ENCODE measurements at places on chromosomes 5 and 9.
A peak's percentile ranks its signal among the peaks of the same experiment; 100 is the strongest.

DNA sequence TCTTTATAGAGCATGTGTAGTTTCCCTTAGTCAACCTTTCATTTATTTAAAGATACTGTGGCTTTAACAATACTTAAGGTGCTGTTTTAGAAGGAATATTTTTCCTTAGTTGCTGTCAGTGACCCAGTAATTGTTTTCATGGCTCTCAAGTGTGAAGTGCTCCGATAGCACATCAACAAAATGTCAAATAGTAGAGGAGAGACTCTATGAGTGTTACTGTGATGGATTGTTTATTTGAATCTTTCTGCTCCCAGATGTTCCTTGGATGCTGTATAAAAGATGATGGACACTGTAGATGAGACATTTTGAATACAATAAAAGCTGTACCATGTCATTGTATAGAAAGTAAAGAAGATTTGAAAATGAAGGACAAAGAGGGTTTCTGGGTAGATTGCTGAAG lies 1185.7 kb upstream of the C9orf72 start:
- no peaks in the 10 kb centered on the region for H3K4me1 ChIP-seq
- H3K27me3 ChIP-seq, result no peaks in the 10 kb centered on the region
- no peaks in the 10 kb centered on the region for H3K36me3 ChIP-seq
- DNase-seq, result no peak

- H3K4me3 ChIP-seq, result no peak overlapping the region
- no peaks in the 10 kb centered on the region for H3K36me3 ChIP-seq
Measured at GRCh38 chr9:134377143-134377484, 50.9 kb downstream of the RXRA start.

DNA sequence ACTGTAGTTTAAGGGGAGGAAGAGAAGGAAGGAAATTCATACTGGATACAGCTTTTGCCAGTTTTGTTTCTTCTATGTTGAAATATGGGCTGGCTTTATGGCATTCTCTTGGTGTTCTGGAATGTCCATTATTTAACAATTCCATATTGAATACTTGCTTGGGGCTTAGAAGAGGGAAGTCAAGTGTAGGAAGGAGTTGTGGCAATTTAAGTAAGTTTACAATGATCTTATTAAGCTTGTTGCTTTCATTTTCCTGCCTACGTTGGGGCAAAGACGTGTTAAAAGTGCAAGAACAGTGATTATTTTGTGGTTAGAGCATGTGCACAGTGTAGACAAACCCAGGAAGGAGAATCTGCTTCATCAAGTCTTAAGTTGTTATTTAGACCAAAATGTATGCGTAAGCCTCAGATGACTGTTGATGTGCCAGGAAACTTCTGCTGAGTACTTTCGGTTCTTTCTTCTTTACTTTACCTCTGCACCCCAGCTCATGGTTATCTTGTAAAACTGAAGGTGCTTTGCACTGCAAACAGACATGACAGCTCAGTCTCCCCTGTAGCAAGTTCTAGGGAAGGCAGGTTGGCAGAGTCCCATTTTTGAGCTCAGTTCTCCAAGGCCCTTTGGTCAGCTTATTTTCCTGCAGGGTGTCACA lies 75.8 kb downstream of the F2RL2 start:
- no peak overlapping the region for H3K4me3 ChIP-seq
- peaks cover 54% of the 10 kb centered on the region for H3K4me1 ChIP-seq
- no peaks in the 10 kb centered on the region for H3K36me3 ChIP-seq

GRCh38 chr5:118902656-118903438 lies 85.5 kb downstream of the DTWD2 start:
- no peaks in the 10 kb centered on the region for H3K4me1 ChIP-seq
- H3K27me3 ChIP-seq, result no peaks in the 10 kb centered on the region
- H3K4me3 ChIP-seq, result no peak overlapping the region
- no peaks in the 10 kb centered on the region for H3K36me3 ChIP-seq

GRCh38 chr9:15824310-15824709 lies 271.5 kb downstream of the CCDC171 start:
- no peaks in the 10 kb centered on the region for H3K36me3 ChIP-seq
- H3K27ac ChIP-seq, result no peak overlapping the region
- no peaks in the 10 kb centered on the region for H3K27me3 ChIP-seq
- no peak overlapping the region for H3K4me3 ChIP-seq

- no peaks in the 10 kb centered on the region for H3K36me3 ChIP-seq
- no peak for DNase-seq
- H3K4me1 ChIP-seq, result no peaks in the 10 kb centered on the region
Measured at GRCh38 chr5:156094001-156094400, 233.0 kb upstream of the SGCD start.

DNA sequence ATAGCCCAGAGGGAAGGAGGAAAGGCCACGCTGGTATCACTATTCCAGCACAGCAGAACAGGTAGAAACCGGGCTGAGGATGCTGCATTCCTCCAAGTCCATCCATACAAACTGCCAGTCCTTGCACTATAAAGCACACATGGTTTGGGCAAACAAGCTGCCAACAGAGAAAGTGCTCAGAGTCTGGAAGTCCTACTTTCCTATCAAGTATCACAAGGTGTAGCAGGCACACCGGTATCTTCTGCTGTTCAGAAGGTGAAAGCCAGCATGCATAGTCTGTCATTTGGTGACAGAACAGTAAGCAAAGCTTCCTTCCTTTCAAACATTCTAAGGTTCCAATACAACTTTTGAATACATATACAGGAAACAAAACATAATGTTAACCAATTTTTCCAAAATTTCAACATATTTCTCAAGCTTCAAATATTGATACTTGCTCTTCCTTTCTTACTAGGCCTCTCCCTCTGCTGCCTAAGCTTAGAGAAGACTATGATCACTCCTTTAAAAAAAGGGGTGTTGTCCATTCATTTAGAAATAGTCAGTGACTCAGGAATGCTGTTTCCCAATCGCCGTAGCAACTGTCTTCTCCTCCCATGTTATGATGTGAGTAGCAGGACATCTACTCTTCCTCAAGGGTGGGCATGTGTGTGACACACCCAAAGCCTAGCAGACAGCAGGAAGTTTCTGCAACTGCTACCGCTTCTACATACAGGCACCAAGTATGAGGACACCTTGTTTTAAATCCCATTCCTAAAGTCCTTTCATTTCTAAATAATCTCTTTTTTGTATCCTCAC lies 14.7 kb downstream of the DIAPH1 start:
- H3K4me1 ChIP-seq, result peaks cover 55% of the 10 kb centered on the region
- DNase-seq, result no peak
- H3K36me3 ChIP-seq, result no peaks in the 10 kb centered on the region
- H3K27me3 ChIP-seq, result no peaks in the 10 kb centered on the region
- no peak overlapping the region for H3K4me3 ChIP-seq
- peak overlapping the region; percentile 90 for H3K27ac ChIP-seq

GRCh38 chr9:26870292-26870691 lies 22.3 kb downstream of the CAAP1 start:
- peaks cover 6% of the 10 kb centered on the region for H3K36me3 ChIP-seq
- no peak for DNase-seq
- H3K27me3 ChIP-seq, result no peaks in the 10 kb centered on the region
- no peak overlapping the region for H3K4me3 ChIP-seq
- H3K4me1 ChIP-seq, result no peaks in the 10 kb centered on the region

DNA sequence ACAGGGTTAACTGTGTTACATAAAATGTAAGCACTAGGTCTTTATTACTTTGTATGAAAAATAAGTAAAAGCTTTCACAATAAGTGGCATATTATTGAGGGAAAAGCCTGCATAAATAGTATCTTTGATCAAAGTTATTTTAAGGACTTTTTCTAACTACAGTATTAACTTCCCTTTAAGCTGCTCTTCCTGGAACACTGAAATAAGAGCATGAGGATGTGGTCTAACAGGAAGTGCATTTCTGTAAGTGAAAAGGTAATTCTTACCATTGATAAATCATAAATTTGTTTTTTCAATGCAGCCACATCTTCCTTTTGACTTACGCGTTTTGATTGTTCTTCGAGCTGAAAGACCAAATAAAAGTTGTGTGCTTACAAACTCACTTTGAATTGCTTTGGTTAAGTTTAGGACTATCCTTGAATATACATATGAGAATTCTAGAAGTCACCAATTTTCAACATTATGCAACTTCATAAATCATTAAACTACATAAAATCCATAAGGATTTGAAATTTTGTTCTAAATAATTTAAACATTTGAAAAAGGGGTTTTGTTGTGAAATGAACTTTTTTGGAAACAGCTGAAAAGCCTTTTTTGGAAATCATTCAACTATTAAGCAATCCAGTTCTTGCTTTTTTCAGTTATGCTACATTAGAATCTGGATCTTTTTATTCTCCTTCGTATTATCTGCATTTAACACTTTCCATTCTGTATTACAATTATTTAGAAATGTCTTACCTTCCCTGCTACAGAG lies 50.6 kb downstream of the RASEF start:
- no peaks in the 10 kb centered on the region for H3K4me1 ChIP-seq
- no peaks in the 10 kb centered on the region for H3K36me3 ChIP-seq
- DNase-seq, result no peak

DNA sequence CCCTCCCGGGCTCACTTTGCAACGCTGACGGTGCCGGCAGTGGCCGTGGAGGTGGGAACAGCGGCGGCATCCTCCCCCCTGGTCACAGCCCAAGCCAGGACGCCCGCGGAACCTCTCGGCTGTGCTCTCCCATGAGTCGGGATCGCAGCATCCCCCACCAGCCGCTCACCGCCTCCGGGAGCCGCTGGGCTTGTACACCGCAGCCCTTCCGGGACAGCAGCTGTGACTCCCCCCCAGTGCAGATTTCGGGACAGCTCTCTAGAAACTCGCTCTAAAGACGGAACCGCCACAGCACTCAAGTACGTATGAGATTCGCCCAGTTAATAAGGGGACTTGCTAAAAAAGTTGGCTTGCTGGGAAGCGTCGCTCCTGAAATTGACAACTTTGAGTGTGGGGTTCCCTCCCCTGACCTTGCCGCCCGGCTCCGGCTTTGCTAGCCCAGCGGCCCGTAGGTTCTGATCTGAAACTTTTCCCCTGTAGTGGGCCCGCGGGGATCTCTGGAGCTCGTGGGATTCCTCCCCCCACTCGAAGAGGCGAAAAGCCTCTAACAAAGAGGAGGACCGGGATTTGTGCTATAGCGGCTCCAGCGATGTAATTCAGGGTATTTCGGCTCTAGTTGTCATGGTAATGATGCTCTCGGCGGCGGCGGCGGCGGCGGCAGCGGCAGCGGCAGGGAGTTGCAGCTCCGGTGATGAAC lies 572 bp downstream of the NR4A3 start:
- peak overlapping the region; percentile 94 for H3K27ac ChIP-seq
- peak; percentile 60 for DNase-seq
- H3K27me3 ChIP-seq, result peaks cover 19% of the 10 kb centered on the region
- peaks cover 62% of the 10 kb centered on the region for H3K4me1 ChIP-seq
- H3K4me3 ChIP-seq, result peak overlapping the region; percentile 79

GRCh38 chr9:126861707-126862103 lies 1.3 kb downstream of the ZBTB34 start:
- no peak for DNase-seq
- peaks cover 11% of the 10 kb centered on the region for H3K36me3 ChIP-seq
- no peaks in the 10 kb centered on the region for H3K27me3 ChIP-seq
- peak overlapping the region; percentile 62 for H3K4me3 ChIP-seq
- no peak overlapping the region for H3K27ac ChIP-seq

DNA sequence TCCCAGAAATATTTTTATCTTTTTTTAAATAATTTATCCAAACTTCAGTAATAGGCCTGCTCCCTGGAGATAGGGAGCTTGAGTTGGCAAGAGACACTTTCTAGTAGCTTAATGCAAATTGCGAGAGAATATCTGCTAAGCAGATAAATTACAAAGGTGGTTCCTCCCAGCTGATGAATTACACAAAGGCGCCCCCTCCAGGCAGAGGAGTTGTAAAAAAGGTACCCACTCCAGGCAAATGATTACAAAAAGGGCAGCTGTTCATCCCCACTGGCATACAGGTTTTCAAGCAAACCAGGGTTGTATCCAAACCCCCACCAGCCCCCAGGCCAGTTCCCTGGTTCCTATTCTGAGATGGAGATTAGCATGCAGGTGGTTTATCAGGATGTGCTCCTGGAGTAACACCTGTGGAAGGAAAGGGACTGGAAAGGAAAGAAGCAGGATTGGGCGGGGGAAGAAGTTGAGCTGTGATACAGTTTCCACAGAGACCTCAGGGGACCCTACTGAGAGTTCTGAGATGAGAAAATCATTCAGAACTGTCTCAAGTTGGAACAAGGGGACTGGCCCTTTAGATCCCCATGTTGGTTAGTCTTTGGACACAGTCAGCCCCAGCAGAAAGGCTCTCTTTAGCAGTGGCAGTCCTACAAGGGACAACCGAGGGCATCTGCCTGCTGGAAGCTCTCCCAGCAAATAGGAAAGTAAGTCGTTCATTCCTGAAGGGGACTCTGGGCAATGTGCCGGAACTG lies 25.5 kb downstream of the ESM1 start:
- no peaks in the 10 kb centered on the region for H3K36me3 ChIP-seq
- DNase-seq, result no peak
- no peak overlapping the region for H3K4me3 ChIP-seq
- H3K4me1 ChIP-seq, result no peaks in the 10 kb centered on the region

DNA sequence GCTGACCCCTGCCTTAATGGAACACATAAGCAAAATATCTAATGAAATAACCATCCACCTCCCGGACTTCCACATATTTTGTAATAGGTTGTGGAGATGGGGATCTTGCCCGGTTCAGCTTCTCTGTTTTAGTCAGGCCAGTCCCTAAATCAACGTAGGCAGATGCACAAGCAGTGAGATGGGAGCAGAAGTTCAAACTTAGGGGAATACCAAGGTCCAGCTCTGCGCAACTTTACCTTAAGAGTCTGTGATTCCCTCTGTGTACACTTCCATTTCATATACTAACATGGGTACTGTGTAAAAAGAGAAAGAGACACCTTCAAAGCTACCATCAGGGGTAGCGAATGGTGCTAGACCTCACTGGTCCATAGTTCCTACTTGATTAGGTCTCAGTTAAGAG lies 110.9 kb downstream of the NTRK2 start:
- no peaks in the 10 kb centered on the region for H3K27me3 ChIP-seq
- H3K4me3 ChIP-seq, result no peak overlapping the region
- no peak for DNase-seq
- no peaks in the 10 kb centered on the region for H3K36me3 ChIP-seq
- no peak overlapping the region for H3K27ac ChIP-seq

DNA sequence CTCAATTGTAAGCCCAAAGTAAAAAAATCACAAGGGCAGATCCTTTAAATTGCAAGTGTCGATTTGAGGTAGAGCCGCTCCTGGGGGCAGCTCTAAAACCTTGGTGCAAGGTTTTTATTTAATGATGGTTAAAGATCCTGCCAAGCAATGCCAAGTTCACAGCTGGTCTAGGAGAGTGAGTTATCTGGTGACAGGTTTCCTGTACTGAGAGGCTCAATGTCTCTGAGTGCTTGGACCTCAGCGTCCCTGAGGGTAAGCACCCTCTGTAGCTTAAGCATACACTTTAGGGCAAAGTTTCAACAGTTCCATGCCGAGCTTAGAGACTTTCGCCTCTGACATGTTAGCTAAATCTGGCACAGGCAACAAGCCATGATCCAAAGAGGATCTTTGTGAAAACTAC lies 119.8 kb upstream of the EGFLAM start:
- no peaks in the 10 kb centered on the region for H3K27me3 ChIP-seq
- H3K4me3 ChIP-seq, result no peak overlapping the region
- no peaks in the 10 kb centered on the region for H3K4me1 ChIP-seq
- DNase-seq, result no peak

GRCh38 chr9:91803151-91803940 lies 146.7 kb downstream of the ROR2 start:
- H3K36me3 ChIP-seq, result no peaks in the 10 kb centered on the region
- no peak overlapping the region for H3K27ac ChIP-seq
- H3K27me3 ChIP-seq, result no peaks in the 10 kb centered on the region
- no peak overlapping the region for H3K4me3 ChIP-seq

Measured in natural killer cell (primary cell).